Dermis blood vessel endothelial cell (primary cell): ENCODE measurements at places on chromosomes 7 and 10. TPM values are rescaled to one million over a fixed set of nuclear protein-coding genes. Genes with fewer than 3 reads are reported as not detected.

OR2A12 gene
- not detected in 2 replicates for total RNA-seq

GRCh38 chr10:64191286-64191685 is 670.1 kb downstream of the REEP3 start:
- no peak for DNase-seq

PILRA gene
- total RNA-seq, result 0.68 TPM in 1 of 2 replicates, not detected in the other

DNA sequence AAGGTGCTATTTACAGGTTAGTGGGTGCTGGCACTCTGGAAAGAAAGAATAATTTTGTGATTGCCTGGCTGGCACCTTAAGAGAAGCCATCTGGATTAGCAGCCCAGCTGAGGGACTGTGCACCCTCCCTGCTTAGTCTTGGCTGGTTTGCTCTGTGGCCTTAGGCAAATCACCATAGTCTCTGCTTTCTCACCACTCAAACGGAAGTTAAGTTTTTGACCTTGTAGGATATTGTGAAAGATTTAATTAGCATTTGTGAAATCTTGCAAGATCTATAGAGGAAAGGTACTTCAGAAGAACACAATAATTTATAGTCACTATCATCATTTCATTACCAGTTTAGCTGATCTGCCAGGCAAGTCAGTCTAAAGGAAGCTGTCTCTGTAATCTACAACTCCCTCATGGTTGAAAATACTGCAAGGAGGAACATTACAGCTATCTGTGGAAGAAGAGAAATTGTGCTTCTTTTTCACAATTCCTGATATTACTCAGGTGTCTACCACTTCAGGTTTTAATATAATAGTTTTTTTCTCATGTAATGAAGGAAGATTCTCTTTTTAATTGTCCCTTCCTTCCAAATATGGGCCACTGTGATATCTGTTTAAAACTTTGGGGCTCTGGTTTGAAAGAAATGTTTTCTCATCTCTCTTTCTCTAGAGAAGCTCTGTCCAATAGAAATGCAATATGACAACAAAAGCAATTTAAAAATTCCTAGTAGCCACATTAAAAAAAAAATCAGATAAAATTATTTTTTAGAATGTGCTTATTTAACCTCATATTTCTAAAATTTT is 219.6 kb downstream of the PTEN start:
- no peak for DNase-seq

DNA sequence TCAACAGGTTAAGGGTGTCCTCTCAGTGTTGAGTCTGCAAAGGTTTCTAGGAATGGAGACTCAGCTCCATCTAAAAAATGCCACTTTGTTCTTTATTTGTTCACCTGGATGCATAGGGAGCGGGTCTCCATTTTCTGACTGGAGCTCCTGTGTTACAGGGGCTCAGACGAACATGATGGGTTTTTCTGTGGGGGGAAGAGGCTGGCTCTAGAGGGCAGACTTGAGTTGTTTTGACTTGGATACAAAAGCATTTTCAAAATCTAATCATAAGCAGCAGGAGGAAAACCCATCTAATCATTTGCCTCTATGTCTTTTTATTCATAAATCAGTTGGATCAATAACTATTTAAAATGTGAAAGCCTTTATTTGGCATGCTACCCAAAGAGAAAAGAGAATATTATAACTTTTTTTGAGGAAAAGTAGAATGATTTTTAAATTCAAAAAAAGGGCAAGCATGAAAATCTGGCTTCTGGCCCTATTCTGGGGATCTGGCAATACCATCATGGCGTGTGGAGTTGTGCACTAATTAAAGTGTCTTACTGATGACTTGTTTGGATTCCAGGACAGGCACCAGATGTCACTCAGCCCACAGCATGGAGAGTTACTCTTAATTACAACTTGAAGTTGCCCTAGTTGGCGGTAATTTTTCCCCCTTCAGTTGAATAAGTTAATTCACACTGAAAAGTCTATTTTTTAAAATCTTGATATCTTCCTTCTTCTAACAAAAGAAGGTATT is 594.9 kb downstream of the REEP3 start:
- DNase-seq, result no peak

- DNase-seq, result no peak
These were observed 21.5 kb upstream of the CALD1 start for GRCh38 chr7:134757938-134758337.

- DNase-seq, result no peak
These were observed 39.1 kb downstream of the MINDY3 start for GRCh38 chr10:15821046-15821683.
